ENCODE measurements at places on chromosomes 4 and X. TPM values are rescaled to one million over a fixed set of nuclear protein-coding genes. Genes with fewer than 3 reads are reported as not detected.

The MAGEA9B gene
- total RNA-seq = not detected

The GAGE12G gene
- total RNA-seq = 0.66 TPM

The JAKMIP1 gene
- total RNA-seq = not detected

The H2BW2 gene
- not detected for total RNA-seq

The FAM114A1 gene
- total RNA-seq = 38.6 TPM

The STBD1 gene
- 0.29 TPM for total RNA-seq

The ADH1B gene
- total RNA-seq = not detected

The NR3C2 gene
- 0.67 TPM for total RNA-seq

The HSPA4L gene
- total RNA-seq = 5.5 TPM

The ARHGAP36 gene
- not detected for total RNA-seq

The OCRL gene
- 18.3 TPM for total RNA-seq

DNA sequence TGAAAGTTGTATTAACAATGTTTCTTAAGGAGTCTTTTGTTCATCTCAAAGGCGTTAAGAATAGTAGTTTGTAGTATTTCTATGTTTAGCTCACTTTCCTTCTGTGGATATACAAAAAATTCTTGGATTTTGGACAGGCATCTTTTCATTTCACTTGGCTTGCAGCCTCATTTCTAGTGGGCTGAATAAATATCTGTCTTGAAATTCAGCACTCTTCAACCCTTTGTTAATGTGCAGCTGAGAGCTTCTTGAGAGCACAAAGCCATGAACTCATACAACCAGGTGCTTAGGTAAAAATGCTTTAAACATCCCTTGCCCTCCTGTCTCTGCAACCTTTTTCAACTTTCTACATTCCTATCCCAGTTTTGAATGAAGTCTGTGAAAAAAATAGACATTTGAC, 1003.2 kb downstream of the C4orf33 start:
- no peak for DNase-seq

DNA sequence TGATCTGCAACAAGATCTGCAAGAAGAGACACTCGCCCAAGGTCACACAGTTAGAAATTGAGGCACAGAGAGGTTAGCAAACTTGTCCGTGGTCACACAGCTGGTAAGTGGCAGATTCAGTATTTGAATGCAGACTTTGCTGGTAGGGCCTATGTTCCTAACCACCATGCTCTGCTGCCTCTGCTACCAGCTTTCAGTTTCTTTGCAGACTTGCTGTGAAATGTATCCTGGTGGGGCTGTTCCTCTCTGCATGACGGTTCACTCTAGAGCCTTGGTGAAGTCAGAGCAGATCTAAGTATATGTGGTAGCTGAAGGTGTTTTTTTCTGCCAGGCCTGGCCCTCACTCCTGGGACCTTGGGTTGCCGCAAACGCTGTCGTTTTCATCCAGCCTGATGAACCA, 87.1 kb downstream of the BEND2 start:
- DNase-seq = no peak

DNA sequence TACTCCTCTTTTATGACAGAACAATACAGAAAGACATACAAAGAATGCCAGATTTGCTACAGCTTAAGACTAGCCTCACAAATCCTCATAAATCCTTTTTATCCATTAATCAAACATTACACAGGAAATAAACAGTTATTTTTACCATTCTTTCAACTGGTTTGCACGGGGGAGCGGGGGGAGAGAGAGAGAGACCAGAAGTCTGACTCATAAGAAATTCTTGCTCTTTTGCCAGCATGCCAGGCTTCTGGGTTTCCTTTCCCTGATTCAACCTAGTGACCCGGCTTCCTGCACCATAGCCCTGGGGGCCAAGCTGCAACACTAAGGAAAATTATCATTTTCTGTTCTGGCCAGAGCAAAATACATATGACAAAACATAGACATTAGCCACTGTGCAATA, 6.8 kb upstream of the RRAGB start:
- no peak for DNase-seq

DNA sequence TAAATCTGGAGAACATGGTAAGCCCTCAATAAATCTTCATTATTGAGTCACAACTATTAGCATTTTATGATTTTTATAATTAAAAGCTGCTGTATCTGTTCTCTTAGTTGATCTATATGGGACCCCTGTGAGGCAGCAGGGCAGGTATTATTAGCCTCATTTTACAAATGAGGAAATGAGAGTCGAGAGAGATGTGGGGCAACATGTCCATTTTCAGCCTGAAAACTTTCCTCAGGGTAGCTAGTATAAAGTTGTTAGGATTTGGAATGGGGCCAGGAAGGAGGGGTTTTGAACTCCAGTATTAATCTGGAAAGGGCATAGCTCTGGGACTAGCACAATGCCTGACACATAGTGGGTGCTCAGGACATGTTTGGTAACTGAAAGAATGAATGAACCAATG, 191.7 kb upstream of the GPC4 start:
- DNase-seq = no peak

GRCh38 chr4:3790006-3790561, 23.9 kb downstream of the ADRA2C start:
- DNase-seq = no peak

- DNase-seq = peak; percentile 64
These were observed 17.0 kb downstream of the LAMP2 start for GRCh38 chrX:120452131-120452530.

GRCh38 chr4:180828455-180829018, 1414.7 kb upstream of the TENM3 start:
- DNase-seq = peak; percentile 88

- DNase-seq = no peak
These were observed 9.3 kb upstream of the OTC start for GRCh38 chrX:38342853-38343778.

- DNase-seq = no peak
These were observed at the start of gene ETNPPL for GRCh38 chr4:108762559-108763225. TSS of gene ETNPPL (minus strand) at chr4:108763053. CDS start at chr4:108762898, 155 bp downstream.

GRCh38 chr4:130576218-130576617, 1480.3 kb downstream of the C4orf33 start:
- DNase-seq = no peak

DNA sequence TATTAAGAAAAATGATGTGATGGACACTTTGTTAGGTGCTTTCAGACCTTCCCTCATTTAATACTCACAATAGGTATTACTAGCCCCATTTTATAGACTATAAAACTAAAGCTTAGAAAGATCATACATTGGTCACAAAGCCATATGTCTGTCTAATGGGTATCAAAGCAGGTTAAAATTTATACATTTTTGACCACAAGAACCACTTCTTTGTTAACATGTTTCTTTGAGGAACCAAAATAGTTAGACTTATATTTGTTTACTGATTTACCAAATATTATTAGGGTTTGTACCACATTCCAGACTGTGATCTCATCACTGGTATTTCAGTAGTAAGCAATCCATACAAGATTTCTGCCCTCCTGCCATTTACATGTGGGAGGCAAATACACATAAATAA, 363.3 kb downstream of the NAF1 start:
- DNase-seq = no peak

DNA sequence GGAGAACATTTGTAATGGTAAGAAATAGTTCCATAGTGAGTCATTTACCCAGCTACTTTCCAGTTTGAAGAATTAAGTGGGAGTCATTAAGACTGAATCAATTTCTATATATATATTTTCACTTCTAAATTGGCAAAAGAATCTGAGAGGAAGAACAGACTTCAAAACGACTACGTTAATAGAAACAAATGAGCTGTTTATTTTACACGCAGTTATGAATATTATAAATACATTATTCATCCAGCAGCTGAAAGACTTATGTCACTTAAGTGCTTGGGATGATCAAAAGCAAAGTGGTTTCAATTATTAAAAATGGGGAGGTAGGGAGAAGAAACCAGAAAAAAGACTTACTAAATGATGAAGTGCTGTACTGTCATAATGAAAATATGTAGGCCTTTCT, 260.5 kb upstream of the DDX53 start:
- DNase-seq = no peak

DNA sequence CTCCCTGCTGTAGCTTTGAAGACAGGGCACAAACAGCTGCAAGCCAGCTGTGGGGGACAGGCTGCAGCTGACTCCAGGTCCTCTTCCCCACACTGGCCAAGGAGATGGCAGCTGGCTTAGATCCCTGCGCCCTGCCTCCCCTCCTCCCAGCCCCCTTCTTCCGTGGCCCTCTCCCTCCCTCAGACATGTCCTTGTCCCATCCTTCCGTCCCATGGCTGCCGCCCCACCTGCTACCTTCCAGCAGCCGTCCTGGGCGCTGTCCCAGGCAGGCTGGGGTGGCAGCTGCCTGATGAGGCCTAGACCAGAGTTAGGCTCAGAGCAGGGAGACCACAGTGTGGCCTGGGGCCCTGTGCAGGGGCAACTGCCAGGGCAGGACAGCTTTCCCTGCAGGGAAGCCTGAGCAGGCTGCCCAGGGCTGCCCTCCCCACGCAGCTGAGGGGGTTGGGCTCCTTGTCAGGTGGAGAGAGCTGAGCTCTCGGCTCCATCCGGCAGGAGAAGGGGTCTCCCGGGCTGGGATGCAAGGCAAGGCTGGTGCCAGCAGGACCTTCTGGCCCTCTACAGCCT, 3.3 kb upstream of the BGN start:
- DNase-seq = no peak

DNA sequence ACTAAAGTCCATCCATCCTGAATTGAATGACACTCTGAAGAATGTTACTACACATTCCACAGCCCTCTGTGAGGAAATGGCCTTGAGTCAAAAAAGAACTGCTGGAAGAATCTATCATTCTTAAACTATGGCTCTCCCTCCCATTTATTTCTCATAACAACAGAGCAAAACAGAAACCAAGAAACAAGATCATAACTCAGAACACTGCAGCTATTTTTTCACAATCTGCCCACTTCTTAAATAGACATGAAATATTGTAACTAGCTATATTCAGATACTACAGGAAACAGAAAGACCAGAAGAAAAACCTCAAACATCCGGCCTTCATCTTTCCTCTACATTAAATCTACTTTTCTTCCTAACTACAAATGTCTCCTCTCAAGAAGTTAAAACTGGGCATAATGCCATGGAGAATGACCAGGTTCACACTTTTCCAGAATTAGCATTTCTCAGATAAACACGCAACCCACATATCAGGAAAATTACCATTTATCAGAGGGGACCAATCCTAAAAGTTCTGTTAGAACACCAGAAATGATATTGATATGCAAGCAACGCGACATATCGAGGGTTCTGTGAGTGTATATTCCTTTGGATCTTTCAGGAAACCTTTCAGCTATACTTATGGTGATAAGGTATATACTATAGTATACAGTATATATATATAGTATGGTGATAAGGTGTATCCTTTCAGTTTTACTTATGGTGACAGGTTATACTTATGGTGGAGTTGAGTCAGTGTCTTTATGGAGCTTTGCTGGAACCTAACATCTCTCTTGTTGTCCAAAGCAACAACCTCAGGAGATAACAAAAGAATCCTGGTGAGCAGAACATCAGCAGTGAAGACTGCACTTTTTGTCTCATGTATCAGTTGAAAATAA, 60.4 kb upstream of the IRF2 start:
- peak; percentile 55 for DNase-seq

DNA sequence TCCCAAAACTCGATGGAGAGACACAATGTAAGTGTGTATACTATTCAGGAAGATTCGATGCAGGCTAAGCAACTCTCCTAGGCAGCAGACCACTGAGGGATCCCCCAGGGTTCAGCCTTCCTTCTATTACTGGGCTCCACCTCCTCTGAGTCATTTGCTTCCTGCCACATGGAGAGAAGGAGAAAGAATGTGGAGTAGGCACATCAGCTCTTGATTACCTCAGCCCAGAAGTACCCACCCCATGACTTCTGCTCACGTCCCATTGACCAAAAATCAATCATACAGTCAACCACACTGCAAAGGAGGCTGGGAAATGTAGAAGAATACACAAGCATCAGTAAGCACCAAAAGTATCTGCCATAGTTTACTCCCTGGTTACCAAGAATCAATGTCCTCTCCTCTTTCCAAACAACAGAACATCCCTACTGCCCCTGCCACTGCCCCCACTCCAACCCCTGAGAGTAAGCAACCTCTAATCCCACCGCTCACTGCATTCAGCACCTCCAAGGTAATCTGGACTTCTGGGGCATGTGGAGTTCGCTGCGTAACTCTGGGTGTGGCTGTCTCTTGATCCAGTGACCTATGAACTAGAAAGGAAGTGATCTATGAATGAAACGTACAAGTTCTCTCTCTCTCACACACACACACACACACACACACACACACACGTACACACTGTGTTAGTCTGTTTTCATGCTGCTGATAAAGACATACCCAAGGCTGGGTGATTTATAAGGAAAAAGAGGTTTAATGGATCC, 91.2 kb upstream of the C1QTNF7 start:
- no peak for DNase-seq

GRCh38 chr4:142126890-142127497, 490.6 kb downstream of the IL15 start:
- DNase-seq = peak; percentile 75

DNA sequence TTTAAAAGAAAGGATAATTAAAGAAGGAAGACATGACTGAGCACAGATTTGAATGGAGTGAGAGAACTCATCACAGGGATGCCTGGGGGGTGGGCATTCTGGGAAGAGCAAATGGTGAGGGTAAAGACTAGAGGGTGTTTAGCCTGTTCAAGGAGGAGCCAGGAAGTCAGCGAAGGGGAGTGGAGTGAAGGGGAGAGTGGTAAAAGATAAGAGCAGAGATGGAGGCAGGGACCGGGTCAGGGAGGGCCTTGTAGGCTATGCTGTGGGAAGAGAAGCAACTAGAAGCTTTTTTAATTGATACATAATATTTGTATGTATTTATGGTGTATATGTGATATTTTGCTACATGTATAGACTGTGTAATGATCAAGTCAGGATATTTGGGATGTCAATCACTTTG, 2.2 kb upstream of the VGLL1 start:
- no peak for DNase-seq

- no peak for DNase-seq
These were observed 86.1 kb upstream of the NPY2R start for GRCh38 chr4:155122382-155122781.

DNA sequence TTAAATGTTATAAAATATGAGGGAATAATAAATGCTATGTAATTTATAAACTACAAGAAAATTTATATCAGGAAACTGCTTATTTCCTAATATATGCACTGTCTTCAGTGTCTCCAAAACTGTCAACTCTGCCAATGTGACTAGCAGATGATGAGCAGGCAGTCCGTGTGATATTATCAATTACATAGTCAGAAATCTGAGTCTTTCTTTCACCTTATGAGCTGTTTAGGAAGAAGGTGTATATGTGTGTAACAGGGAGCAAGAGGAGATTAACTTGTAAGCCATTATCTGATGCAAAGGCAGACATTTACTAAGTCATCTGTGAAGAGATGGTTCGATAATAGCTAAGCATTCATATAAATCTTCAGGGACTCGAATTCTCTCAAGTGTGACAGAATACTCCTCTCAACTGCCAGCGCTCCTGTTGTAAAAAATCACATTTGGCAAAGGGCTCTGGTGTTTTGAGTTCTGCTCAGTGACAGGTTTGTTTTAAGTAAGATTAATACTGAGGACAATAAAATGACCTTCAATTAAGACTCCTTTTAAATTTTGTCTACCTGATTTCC, 79.7 kb downstream of the SNCA start:
- no peak for DNase-seq

- DNase-seq = no peak
These were observed 2.9 kb downstream of the GPR78 start for GRCh38 chr4:8582941-8583654.
